ENCODE measurements at places on chromosomes 4 and X. TPM values are rescaled to one million over a fixed set of nuclear protein-coding genes. Genes with fewer than 3 reads are reported as not detected.

GATA1 gene
- not detected for total RNA-seq

RHOXF2B gene
- total RNA-seq = not detected

PPP2R2C gene
- total RNA-seq = under 0.01 TPM

CENPVL2 gene
- total RNA-seq = not detected

SLC10A7 gene
- total RNA-seq = 30.5 TPM

ENPEP gene
- not detected for total RNA-seq

MAGEA4 gene
- total RNA-seq = not detected

ODAPH gene
- not detected for total RNA-seq

ZNF157 gene
- total RNA-seq = under 0.01 TPM

CENPE gene
- 72.2 TPM for total RNA-seq

EVC2 gene
- 11.5 TPM for total RNA-seq

MFAP3L gene
- 0.53 TPM for total RNA-seq

CLDN2 gene
- not detected for total RNA-seq

ERAS gene
- not detected for total RNA-seq

MAGEA1 gene
- total RNA-seq = not detected

MAGEA2B gene
- total RNA-seq = not detected

HTN3 gene
- total RNA-seq = not detected

MAPK10 gene
- 0.36 TPM for total RNA-seq

Measured in thoracic aorta endothelial cell (primary cell).